ENCODE measurements at places on chromosomes 1 and 21.
A peak's percentile ranks its signal among the peaks of the same experiment; 100 is the strongest.

- DNase-seq, result no peak
These were observed 59.5 kb downstream of the TRIM11 start for GRCh38 chr1:228347181-228347580.

DNA sequence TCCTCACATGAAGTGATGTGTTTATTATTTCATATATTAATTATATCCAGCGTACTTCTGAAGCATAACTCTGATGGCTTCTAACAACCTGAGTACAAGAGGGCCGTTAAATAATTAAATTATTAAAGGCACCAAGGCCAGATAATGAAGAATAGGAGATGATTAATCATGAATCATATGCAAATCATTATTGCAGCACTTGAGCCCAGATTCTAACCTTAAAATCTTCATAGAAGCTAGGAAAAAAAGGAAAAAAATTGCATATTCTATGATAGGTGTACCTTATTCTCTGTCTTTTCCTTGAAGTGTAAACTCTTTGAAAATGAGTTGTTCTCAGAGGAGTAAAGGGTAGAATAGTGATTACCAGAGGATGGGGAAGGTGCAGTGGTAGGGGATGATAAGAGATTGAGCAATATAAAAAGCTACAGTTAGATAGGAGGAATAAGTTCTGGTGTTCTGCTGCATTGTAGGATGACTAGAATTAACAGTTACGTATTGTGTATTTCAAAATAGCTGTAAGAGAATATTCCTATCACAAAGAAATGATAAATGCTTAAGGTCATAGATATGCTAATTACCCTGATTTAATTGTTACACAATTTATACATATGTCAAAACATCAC is 51.1 kb downstream of the SWT1 start:
- DNase-seq, result peak; percentile 84

DNA sequence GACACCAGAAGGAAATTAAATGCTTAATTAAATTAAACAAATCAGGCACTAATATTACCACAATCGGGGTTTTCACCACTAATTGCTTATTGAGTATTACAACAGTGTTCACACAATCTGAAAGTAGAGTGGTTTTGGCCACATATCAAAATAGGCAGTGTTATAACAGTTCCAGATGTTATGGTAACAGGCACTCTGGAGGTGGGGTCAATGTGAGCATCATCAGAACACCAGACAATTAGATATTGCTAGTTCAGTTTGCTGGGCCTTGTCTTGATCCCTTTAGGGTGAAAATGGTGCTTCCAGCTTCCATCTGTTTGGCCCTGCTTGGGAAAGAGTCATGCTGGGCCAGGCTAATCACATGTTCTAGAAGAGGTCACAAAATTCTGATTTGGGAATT is 14.5 kb upstream of the DDAH1 start:
- DNase-seq, result no peak

DNA sequence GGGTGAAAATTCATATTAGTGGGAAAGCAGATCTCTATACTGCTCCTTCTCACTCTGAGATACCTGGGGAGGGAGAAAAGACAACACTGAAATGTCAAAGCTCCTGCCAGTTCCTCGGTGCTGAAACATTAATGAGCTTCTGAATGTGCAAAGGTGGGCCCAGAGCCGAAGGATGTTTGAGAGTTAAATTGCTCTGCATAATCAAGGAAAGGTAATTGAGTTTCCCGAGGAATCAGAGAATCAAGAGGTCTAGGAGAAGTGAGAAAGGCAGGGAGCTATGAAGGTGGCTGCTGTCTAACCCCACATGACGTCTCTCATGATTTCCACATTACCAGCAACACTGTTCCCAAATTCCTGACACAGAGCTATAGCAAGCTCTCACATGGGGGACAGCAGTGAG is 346.7 kb downstream of the SMYD3 start:
- DNase-seq, result no peak

- no peak for DNase-seq
These were observed 344.0 kb downstream of the ST6GALNAC3 start for GRCh38 chr1:76418531-76418930.

- DNase-seq, result no peak
These were observed 4.8 kb downstream of the TP73 start for GRCh38 chr1:3657096-3657475.

DNA sequence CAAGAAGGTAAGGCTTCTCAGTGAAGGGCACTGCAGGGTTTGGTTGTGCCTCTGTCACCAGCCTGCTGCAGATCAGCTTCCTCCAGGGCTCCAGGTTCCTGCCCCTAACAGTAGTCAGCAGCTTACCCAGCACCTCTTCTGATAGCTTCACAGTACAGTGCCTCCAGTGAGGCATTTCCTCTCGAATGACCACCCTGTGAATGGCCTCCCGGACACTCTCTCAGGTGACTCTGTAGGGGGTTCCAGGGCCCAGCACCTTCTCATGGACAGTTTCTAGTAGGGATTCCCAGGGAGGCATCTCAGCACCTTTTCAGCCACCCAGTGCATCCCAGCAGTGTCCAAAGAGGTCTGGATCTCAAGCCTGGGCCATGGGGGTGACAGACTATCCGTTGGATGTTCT is 28.4 kb downstream of the USP48 start:
- no peak for DNase-seq

DNA sequence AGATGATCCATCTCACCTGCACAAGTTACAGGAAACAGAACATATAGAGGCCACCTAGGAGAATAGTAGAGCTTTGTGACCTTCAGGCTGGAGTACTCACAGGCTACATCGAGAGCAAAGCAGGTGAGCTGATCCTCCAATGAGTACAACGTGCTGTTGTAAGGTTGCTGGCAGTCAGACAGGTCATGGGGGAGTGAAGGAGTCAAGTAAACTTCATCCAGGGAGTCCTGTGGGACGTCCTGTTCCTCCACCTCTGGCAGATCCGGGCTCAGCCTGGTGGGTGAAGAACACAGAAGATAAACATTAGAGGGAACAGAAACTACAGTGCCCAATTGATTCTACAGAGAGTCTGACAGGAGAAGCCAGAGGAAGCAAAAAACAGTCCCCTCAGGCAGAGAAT is 62.5 kb downstream of the PRKAB2 start:
- no peak for DNase-seq
